ENCODE measurements at places on chromosomes 1 and 21.

DNA sequence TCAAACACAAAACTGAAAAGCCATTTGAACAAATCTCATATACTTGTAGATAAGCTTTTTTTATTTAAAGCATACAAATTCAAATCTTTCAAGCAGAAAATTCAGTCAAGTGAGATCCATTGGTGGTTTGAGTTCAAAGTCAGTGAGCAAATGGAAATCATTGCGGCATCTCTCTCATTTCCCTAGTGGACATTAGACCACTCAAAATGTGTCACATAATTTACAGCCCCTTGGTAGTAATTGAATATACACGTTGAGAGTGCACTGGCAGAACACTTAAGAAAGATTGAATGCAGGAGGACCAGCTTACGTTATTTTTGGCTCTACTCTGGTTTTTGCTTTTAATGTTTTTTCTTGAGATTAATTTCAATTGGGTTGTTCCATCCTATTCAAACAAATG is 633.7 kb downstream of the USP25 start:
- DNase-seq, result no peak

- DNase-seq, result no peak
These were observed 48.5 kb upstream of the ACOT11 start for GRCh38 chr1:54499360-54500106.

- no peak for DNase-seq
These were observed at the start of gene ADSS2 for GRCh38 chr1:244451539-244451950. Gene ADSS2 (minus strand): TSS chr1:244451909. CDS start chr1:244451817, 92 bp downstream.

- no peak for DNase-seq
These were observed 14.3 kb upstream of the FAM131C start for GRCh38 chr1:16087733-16088132.

DNA sequence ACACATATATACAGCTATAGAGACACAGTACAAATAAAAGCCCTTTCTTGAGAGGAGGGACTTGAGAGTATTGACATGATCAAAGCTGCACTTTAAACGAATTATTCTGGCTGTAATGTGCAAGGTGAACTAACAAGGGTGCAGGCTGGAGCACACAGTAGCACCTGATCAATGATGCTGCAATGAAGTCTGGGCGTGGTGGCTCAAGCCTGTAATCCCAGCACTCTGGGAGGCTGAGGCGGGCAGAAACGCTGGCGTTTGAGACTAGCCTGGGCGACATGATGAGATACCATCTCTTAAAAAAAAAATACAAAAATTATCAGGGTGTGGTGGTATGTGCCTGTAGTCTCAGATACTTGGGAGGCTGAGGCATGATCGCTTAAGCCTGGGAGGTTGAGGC is 14.1 kb upstream of the CTH start:
- no peak for DNase-seq

- no peak for DNase-seq
These were observed 10.0 kb downstream of the NCSTN start for GRCh38 chr1:160353223-160353622.

GRCh38 chr1:79262745-79263258 is 256.3 kb upstream of the ADGRL4 start:
- no peak for DNase-seq

GRCh38 chr1:168086438-168086837 is 50.3 kb downstream of the GPR161 start:
- no peak for DNase-seq

- no peak for DNase-seq
These were observed 2.4 kb downstream of the TP73 start for GRCh38 chr1:3654549-3655281.

DNA sequence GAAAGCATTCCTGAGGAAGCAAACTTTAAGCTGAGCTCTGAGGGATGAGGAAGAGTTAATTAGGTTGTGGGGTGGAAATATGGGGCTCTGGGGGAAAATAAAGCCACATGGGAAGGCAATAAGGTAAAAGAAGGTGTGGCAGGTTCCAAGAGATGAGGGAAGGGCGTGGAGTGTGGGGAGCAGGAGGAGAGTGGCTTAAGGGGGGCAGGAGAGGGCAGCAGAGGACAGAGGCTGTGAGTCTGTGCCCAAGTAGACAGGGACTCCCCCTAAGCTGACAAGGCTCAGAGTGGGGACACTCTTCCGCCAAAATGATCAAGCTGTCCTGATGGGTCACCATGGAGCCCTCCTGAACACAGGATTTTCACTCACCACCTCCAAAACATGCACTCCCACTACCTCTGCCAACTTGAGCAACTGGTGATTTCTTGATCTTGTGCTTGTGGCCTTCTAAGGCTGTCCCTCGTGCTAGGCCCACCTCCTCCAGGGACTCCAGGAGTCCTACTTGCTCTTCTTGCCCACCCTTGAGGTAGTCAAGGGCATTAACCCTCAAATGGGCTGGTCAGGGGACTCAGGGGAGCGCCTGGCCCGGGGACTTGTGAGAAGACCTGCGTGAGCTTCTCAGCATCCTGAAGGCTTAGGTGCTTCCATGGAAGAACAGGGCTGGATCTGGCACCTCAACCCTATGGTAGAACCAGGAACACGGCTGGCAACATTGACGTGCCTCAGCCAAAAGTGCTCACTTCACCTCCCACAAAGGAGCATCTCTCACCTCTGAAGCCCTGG is 23.4 kb downstream of the DMAP1 start:
- DNase-seq, result no peak

- DNase-seq, result no peak
These were observed 129.6 kb downstream of the RYR2 start for GRCh38 chr1:237171454-237172117.

DNA sequence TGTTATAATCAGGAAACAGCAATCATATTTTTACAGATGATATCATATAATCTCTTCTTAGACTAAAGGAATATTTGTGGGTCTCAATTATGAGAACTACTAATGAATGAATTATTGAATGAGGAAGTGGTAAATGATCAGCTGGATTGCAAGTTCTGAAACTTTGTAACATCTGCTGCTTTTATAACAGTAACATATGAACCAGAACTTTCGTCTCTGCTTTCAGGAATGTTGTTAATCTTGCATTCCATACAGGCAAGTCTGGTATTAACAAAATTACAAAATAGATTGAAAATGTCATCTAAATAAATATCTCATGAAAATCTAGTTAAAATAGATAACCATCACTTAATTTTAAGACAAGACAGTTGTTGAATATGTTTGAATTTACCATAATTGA is 110.5 kb upstream of the COL11A1 start:
- DNase-seq, result no peak

DNA sequence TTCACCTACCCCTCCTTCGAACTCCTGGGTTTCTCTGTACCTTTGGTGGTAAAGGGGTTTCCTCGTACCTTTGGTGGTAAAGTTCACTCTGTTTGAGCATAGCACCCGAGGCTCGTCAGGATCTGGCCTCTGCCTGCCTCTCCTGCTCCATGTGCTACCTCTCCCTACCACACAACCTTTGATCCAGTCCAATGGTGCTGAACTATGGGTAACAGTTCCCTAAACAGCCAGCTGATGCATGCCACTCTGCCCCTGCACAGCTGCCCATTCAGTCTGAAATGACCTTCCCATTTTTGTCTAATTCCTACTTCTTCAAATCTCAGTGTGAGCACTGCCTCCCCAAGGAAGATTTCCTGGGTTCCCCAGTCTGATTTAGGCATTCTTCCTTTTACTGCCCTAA is 14.0 kb downstream of the OVAAL start:
- no peak for DNase-seq

DNA sequence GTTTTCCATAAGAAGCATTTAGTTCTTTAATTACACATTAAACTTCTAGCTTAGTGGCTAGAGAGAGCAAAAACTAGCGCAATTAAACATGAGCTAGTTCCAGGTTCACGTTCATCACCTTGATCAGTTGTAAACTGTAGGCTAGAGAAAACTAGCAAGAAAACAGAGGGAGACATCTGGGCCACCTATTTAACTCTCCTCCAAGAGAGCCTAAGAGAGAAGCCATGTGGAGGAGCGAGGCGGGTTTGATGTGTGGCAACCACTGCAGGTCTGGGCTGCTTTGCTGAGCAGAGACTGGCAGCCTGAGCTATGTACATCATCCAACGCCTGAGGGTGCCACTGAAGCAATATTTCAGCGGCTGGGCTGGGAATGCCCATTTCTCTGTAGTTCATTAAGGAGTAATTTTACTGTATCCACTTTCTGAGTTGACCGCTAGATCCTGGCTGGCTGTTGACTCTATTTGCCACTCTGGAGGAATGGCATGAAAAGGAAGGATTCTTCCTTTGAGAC is 252.9 kb downstream of the DYRK1A start:
- DNase-seq, result no peak

DNA sequence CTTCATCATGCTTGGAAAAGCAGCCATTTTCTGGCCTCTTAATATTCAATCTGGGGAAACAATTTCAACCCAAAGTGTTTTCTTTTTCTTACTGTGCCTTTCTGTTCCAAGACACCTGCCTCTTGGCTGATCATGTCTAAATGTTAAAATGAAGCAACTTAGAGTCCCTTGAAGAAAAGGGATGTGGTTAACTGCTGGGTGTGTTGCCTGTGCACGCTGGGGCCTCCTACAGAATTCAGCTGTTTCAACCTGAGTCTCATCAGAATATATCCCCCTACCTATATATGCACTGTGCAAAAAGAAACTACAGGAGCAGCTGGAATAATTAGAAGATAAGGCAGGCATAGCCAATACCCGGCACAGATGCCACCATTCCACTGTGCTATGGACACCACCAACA is 222.0 kb downstream of the OMA1 start:
- no peak for DNase-seq

- DNase-seq, result no peak
These were observed 5.4 kb downstream of the CDKN2C start for GRCh38 chr1:50975436-50975835.

DNA sequence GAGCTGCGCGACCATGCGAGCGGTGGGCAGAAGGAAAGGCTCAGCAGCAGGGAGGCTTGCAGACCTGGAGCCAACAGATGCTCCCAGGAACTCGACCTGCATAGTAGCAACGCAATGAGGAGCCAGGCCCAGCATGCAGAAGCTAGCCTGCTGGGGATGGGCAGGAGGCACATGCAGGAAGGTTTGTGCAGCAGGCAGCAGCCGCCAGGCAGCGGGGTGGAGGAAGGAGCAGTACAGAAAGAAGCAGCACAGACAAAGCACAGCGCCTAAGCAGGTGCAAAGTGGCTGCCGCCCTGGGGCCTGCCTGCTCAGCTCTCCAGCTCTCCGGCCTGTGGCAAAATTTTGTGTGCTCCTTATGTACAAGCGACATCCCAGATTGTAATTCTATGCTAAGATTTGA is 213.5 kb upstream of the MAP1LC3C start:
- DNase-seq, result no peak

DNA sequence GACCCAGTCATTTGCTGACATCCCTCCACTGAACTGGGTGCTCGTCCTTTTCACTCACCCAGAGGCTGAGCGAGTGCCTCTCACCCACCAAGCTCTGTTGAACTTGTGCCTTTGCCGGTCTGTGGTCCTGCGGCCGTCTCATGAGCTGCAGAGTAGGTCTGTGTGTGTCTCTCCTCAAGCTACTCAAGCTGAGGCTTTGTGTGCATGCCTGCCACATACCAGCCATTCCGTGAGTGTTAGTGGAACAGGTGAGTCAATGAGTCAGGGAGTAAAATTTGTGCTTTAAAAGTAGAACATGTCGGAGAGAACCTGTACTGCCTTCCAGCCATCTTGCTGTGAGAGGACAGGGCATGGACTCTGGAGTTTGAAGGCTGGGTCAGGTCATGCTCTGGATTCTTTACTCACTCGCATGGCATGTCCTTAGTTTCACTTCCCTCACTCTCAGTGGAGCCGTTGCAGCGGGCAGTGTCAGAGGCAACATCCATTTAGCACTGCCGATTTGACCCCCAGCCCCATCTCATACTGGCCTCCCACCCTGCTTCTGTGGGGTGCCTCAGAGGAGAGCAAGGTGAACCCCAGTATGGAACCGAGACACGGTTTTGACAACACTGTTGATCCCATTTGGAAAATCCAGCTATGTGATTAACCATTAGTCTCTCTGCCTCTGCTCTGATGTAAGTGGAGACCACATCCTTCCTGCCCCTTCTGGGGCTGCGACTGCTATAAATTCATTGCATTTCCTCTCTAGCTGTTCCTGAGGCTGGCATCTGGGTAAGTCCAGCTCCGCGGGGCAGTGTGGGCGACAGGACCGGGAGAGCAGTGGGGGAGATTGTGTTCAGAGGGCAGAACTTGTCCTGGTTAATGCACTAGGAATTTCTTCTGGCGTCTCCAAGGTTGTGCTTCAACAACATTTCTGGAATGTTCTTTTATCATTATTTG is at the start of gene NLRP3:
NLRP3 (plus strand) TSS at position 751 of the 939 bp plus-strand sequence. CDS start 2,628 bp downstream, outside the sequence.
- DNase-seq, result no peak

GRCh38 chr1:243883551-243883950 is 33.5 kb upstream of the AKT3 start:
- DNase-seq, result no peak

DNA sequence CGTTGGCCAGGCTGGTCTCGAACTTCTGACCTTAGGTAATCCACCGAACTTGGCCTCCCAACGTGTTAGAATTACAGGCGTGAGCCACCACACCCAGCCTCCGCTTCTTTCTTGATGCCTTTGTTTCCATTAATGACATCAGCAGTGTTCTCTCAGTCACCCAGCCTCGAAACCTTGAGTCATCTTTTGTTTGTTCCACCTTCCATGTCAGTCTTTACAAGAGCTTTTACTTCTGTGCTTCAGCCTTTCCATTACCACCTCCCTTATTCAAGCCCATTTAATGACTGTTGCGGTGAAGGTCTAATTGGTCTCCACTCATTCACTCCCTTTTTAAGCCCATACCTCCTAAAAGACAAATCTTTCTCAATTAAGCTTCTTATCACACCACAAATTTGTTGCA is 146.6 kb upstream of the ADGRL2 start:
- DNase-seq, result no peak

- no peak for DNase-seq
These were observed 103.2 kb downstream of the BCAR3 start for GRCh38 chr1:93578433-93578830.

DNA sequence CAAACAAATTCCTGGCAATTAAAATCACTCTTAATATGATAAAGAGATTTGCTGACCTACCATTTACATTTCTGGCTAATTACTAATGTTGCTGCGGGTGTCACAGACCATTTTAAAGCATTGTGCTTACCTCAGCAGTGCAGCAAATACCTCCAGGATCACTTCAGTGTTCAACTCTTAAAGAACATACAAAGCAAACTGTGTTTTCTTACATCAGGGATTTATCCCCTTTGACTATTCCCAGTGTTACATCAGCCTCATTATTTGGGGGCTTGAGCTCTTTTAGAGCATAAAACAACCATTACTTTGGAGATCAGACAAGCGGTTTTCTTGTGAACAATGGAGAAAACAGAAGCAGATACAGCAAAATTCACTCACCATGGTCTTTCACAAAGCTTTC is 185.4 kb downstream of the LYPLAL1 start:
- DNase-seq, result no peak

GRCh38 chr1:187110351-187110750 is 281.6 kb downstream of the PLA2G4A start:
- no peak for DNase-seq

- DNase-seq, result no peak
These were observed 118.3 kb downstream of the FMN2 start for GRCh38 chr1:240210026-240210425.

GRCh38 chr1:101059945-101060542 is 34.5 kb upstream of the DPH5 start:
- DNase-seq, result no peak

DNA sequence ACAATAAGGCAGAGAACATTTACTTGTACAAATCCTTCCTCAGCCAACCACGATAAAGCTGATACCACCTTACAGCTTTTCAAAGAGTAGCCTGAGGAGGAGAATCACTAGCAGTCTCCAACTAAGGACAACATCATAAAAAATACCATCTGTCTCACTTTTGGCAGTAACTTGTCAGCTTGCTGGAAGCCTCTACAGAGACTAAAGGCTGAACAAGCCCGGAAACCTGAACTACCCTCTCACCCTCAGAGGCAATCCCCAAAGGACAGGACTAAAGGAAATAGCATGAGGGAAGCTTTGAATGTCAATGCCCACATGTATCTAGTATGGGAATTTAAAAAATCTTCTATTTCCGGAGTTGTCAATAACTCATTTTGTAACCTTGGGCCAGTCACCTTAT is 10.6 kb downstream of the SRSF4 start:
- DNase-seq, result no peak

Data from stimulated activated CD8-positive, alpha-beta memory T cell treated with anti-CD3 and anti-CD28 coated beads, Interleukin-7, amount 100 ng/mL, for 48 hours (primary cell).